NCI-H1930 (cell line): ENCODE measurements at places on chromosomes 16 and 17.

DNA sequence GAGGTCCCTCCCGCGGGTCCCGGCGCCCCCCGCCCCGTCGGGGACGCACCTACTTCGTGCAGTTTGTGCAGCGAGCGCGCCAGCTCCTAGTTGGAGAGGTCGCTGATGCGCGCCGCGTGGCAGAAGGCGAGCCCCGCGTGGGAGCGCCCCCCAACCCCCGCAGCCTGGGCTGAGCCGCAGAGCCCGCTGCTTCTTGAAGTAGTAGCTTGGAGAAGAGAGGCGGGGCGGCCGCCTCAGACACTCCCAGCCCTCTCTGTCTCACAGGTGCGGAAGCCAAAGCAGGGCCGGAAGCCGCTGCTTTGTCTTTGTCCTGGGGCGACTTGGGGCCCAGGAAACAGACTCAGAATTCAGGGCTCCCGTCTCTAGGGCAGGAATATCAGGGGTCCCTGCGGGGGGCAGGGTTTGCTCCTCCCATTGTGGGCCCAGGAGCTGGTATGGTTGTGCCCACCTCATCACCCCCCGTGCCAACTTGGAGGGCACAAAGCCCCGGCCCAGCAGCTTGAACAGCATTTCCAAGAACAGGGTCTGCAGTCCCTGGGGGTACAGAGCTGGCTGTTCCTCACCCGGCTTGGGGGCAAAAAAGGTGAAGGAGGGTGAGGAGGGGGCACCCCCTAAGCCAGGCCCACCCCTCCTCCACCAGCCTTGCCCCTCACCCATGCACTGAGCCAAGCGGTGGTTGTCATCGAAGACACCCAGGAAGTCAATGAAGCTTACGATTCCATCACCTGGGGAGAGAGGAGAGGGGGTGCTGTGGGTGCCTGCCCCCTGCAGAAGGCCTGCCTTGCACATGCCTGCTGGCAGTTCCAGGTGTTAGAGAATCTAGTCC lies 13.5 kb downstream of the SPATA32 start:
- no peak for DNase-seq

- no peak for DNase-seq
These were observed 423.7 kb downstream of the TOX3 start for GRCh38 chr16:52123061-52123839.

- no peak for DNase-seq
These were observed 4.4 kb downstream of the CLEC19A start for GRCh38 chr16:19289811-19290485.

- DNase-seq: no peak
These were observed 10.0 kb downstream of the GAN start for GRCh38 chr16:81324808-81325207.

DNA sequence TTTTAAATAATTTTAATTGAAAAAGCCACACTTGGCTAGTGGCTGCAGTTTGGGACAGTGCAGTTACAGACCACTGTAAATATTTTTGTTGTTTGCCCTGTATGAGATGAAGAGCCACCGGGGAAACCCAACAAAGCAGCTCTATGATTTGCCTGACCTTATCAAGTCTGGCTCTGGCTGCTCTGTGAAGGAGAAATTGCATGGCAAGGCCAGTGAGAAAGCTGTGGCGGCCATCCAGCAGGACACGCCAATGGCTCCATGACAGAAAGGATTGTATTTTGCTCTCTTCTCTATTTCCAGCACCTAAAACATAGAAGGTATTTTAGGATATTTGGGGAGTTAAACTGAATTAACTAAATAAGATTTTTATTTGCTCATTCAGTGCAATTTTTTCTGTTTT lies 330.0 kb upstream of the DYNLRB2 start:
- no peak for DNase-seq

GRCh38 chr17:45848405-45848804 lies 3.7 kb downstream of the SPPL2C start:
- no peak for DNase-seq

DNA sequence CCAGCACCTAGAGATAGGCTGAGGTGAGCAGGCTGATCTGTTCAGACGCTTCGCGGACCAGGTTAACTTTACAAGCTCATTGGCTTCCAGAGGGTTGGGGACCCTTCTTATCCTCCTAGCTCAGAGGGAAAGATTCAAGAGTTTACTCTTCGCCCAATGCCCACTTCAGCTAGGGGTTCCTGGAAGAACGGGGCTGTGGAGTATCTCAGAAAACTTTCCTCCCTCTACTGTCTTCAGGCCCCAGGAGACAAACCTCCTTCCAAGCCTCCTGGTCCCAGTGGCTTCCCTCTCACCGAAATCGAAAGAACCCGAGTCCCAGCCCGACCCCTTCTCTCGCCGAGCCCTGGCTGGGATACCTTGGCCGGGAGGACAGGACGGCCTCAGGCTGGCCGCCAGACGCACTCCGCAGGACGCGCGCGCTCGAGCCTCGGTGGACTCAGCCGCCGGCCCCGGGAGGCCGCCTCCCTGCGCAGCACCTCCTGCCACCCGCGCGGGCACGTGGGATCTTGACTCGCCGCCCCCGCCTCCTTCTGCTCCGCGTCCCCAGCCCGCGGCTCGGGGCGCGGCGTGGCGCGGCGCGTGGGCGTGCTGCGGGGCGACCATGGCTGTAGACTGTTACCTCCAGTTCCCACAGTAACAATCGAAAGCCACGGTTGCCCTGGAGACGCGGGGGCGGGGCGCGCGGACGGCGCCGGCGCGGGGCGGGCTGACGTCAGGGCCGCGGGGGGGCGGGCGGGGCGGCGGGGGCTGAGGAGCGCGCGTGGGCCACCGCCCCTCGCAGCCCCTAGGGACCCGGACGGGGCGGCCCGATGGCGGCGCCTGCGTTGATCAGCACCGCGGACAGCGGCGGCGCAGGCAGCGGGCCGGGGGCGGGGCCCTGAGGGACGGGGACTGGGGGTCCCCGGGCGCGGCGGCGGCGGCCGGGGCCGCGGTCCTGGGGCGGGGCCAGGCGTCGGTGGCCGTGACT lies 5.3 kb upstream of the HIC1 start:
- peak; percentile 81 for DNase-seq
